SHP77 (cell line): ENCODE measurements at places on chromosomes 1 and 21.

DNA sequence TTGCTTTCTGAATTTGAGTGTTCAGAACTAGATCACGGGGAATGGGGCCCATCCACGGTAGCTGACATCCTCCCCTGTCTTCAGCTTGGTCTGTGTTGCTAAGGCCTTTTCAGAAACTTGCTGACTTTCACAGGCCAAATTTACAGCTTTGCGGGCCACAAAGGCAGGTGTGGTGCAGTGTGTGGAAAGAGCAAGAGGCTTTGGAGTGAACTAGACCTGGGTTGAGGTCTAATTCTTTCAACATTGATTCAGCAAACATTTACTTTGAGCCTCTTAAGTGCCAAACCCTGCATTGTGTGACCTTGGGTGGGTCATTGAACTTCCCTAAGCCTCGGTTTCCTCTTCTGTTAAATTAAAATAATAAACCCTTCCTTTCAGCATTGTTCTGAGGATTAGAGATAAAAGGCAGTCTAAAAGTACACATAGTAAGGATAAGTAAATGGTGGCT, 24.3 kb downstream of the STPG1 start:
- DNase-seq, result no peak

DNA sequence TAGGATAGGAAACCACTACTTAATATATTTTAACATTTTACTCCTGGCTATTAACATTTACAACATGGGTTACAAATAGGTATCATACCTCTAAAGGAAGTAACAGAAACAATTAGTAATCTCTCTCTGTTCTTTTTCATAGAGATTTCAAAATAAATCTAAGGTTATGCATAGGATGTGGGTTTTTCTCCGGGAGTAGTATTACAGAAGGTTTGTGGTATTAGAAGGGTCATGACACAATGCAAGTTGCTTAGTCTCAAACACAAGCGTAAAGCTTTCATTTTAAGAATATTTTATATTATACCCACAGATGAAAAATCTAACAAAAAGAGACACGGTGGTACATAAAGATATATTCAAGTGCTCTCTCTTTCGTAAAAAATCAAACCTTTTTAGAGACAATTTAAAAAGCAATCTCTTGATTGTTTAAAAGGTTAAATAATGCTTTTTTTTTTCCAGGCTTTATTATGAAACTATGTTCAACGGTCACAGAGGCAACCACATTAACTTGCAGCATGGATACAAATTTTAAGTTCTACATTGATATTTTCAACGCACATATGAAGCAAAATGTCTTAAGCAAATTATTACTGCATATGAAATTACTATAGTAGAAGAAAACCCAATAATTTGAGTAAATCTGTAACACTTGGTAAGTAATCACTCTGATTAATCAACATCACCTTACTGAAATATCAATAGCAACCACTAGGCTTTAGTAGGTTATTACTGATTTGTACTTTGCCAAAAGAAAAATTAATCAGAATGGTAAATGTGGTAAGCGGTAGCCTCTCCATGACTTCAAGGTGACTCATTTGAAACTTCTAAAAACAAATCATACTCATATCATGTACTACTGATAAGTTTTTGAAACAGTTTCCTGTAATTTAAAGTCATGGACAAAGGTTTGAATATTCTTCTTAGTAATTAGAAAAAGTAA, 97.4 kb upstream of the GFI1 start:
- DNase-seq, result no peak

- DNase-seq, result no peak
Observed at GRCh38 chr1:156896490-156897033, 3.0 kb downstream of the PEAR1 start.

DNA sequence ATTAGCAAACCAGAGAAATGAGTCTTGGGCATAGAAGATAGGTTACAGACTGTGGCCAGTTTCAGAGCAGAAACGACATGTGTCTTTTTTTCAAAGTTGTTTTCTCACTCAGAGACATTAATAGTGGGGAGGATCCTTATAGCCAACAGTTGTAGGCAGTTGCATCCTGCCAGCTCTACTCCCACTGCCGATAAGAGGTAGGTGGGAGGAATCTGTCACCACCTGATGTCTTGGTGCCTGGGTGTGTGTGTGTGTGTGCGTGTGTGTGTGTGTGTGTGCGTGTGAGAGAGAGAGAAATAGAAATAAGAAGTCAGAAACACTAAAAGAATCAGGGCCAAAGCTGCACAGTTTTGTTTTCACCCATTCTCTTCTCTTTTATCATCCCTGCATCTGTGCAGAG, 219.5 kb downstream of the ZP4 start:
- DNase-seq, result no peak

DNA sequence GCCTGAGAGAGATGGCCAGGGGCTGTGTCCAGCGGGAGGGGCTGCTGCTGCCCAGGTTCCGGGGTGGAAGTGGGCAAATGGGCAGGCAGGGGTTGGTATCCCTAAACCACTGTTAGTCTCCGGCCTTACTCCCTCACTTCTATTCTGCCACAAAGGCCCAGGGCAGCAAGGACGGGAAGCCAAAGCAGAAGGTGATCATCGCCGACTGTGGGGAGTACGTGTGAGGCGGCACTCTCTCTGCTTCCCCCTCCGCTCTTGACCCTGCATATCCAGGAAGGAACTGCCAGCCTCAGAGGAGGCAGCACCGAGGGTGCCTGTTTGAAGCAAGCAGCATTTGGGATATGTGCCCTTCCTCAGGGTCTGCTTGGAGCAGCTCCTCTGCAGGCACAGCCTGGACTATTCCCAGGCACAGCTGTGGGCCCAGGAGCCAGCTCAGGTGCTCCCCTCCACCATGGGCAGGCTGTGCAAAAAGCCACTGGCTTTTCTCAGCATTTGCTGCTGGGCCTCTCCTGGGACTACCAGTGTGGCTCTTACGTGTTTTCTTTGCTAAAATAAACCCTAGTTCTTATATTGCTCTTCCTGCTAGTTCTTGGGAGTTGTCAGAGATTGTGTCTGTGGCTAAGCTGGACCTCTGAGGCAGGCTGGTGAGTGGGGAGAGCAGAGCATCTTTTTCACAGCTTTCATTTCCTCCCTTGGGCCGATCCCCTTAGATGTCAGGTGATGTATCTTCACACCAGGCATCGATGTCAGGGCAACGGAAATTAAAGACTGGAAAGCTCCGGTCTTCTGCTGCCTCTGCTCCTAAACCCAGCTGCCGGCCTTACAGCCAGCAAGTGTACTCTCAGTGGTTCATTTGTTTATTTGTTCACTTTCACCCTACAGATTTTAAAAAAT, 14.7 kb downstream of the PPIE start:
- DNase-seq, result no peak

GRCh38 chr1:156419854-156420204, 50.8 kb downstream of the RHBG start:
- DNase-seq, result no peak

GRCh38 chr1:220527279-220527907, 543 bp upstream of the MARK1 start:
- DNase-seq, result peak; percentile 87

- no peak for DNase-seq
Observed at GRCh38 chr1:207076181-207076955, 12.3 kb upstream of the C4BPB start.

GRCh38 chr1:14915356-14916054, 238.0 kb upstream of the TMEM51 start:
- DNase-seq, result peak; percentile 13

- DNase-seq, result no peak
Observed at GRCh38 chr21:45530423-45531113, 11.7 kb downstream of the SLC19A1 start.

DNA sequence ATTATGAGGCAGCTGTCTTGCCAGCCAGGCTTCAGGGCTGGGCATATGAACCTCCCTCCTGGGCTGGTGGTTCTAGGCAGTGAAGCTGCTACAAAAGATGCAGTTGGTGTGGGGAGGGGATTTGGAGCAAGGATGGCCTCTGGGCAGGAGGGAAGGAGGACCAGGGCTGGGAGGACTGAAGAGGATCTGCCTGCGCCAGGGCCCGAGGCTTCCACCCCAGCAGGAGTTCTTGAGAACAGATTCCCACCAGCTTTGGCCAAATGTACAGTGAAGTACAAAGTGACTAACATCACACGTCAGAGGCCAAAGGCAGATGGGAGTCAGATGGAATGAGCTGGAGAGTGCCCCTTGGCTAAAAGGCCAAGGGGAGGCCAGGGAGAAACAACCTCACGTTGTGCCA, 62.4 kb downstream of the DDX20 start:
- no peak for DNase-seq

GRCh38 chr21:37380349-37381323, 14.1 kb downstream of the DYRK1A start:
- DNase-seq, result peak; percentile 48

DNA sequence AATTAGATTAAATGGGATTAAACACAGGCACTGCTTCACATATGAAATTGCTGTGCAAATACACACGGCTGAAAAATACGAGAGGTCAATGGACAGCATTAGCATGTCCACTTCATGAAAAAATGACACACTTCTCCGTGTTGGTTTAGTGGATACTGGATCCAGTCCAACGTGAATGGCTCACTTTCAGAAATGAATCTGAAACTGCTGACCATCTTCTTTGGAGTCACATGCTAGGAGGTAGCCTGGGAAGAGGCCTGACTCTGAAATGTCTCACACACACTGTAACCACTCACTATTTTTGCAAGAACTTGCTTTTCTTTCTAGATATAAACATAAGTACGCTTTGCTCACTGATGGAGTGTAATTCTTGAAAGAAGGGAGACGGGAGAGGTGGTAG, 127.3 kb downstream of the HLCS start:
- DNase-seq, result no peak
